Fibroblast of lung (primary cell): ENCODE measurements at places on chromosomes 1 and 21. TPM values are rescaled to one million over a fixed set of nuclear protein-coding genes. Genes with fewer than 3 reads are reported as not detected.

GRCh38 chr1:8019229-8019620, 6.9 kb downstream of the ERRFI1 start:
- DNase-seq, result peak; percentile 14

- DNase-seq, result no peak
Measured at GRCh38 chr1:223835754-223836153, 10.0 kb downstream of the TP53BP2 start.

- peak; percentile 60 for DNase-seq
Measured at GRCh38 chr1:27349784-27350662, 8.2 kb downstream of the SYTL1 start.

DNA sequence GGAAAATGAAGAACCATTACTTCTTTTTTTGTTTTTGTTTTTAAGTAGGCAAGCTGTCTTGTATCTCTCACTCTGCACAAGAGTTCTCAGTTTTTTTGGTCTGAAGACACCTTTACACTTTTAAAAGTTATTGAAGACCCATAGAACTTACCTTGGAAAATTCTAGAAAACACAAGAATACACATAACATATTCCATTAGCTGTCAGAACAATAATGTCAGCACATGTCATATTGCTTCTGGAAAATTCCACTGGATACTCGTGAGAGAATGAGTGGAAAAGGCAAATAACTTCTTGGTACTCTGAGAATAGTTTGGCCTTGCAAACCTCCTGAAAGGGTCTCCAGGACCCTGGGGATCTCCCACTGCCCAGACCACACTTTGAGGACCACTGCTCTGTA, 4.8 kb downstream of the FBXO28 start:
- DNase-seq, result no peak

GRCh38 chr1:162003061-162003829, 20.4 kb downstream of the OLFML2B start:
- peak; percentile 96 for DNase-seq

GRCh38 chr21:33898586-33898985, 17.0 kb downstream of the ATP5PO start:
- peak; percentile 80 for DNase-seq

DNA sequence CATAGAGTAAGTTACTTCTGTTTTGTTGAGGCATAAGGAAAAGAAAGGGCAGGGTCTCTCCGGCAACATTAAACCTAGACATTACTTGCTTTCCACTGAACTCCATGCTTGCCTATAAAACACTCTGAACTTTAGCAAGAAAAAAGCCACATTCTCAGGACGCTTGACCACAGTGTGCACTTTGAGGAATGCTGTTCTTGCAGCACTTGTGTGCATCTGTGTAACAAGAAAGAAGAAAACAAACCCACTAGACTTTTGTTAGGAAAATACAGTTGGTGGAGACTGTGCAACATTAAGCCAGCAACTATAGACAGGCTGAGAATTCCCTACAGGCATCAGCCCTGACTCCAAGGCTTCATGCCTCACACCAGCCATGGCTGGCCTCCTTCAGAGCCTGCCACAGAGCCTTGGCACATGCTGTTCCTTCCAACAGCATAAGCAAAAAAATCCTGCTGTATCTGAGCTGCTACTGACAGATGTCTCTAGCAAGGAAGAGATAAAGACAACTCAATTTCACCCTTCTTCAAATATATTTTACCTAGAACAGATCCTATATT, 5.8 kb downstream of the PDZK1 start:
- no peak for DNase-seq

DNA sequence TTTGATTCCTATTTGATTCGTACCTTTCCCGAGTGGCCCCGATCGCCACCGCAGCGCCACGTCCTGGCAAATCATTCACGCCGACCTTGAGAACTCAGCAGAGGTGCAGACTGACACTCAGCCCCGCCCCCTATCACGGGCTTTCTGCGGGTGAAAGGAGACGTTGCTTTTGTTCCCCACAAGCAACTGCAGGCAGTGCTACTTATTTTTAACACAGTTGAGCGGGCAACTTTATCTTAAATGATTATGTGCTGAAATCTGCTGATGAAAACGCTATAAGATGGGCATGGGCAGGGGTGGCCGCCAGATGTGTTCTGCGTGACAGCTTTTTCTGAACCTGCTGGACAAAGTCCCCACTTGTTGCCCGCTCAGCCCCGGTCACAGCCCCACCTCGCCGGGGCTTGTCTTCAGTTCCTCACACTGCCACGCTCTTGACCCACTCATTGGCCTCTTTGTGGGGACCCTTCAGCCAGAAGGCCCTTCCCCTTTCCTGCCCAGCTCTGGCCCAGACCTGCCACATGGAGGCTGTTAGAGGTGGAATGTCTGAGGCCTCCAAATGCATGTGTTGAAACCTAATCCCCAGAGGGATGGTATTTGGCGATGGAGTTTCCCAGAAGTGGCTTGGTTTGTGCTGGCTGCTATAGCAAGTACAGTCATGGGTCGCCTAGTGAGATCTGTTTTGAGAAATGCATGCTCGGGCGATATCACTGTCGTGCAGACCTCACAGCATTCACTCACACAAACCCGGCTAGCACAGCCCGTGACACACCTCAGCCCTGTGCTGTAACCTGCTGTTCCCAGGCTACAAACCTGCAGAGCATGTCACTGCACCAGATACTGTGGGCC, 15.7 kb upstream of the PDXK start:
- peak; percentile 74 for DNase-seq

- DNase-seq, result peak; percentile 32
Measured at GRCh38 chr1:154863315-154864174, 6.5 kb downstream of the KCNN3 start.

DNA sequence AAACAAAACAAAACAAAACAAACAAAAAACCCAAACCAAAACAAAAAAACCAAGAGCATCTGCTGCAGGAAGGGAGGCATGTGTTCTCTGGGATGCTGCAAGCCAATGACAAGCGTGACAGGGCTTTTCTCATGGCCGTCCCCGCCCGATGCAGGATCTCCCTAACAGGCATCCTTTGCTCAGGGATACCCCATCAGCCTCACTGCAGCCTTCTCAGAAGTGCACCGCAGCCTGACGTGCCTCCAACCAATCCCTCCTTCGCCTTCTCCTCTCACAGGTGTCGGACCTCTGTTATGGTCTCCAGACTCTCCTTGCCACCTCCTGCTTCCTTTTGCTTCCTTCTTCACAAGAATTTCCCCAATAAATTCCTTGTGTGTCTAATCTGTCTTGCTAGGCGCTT, 147.2 kb downstream of the PCP4 start:
- no peak for DNase-seq

GRCh38 chr1:23198373-23198772, 18.9 kb downstream of the HTR1D start:
- peak; percentile 95 for DNase-seq

GRCh38 chr21:37430184-37430821, 63.7 kb downstream of the DYRK1A start:
- DNase-seq, result no peak

DNA sequence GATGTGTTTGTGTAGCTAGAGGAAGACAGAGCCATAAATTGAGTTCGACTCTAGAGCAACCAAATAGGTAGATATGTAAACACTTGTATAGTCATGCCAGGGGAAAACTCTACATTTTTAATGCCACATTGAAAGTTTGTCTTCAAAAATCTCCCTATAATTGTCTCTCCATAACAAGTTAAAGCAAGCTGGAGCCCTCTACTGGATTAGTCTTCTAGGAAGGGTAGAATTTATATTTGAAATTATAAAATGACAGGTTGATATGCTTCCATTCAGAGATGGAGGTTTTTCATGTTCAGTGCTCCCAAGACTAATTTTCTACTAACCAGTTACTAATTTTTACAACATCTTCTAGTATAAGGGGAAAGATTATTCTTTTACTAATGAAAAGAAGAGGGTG, 13.1 kb upstream of the COL24A1 start:
- DNase-seq, result no peak

DNA sequence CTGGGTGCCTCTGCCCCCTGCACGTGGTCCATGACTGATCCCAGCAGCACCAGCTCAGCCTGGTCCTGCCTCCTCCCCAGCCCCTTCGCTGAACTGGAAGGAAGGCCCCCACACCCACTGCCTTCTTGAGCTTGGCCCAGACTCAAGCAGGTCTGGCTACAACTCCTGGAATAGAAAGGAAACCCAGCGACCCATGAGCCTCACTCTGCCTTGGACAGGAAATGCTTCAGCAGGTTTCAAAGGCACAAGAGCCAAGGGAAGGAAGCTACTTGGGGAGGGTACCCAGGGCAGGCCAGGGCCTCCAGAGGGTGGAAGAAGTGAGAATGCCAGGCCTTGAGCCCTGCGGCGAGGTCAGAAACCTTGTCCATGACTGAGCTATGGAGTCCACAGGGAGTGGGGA, 35.9 kb upstream of the RD3 start:
- no peak for DNase-seq

DNA sequence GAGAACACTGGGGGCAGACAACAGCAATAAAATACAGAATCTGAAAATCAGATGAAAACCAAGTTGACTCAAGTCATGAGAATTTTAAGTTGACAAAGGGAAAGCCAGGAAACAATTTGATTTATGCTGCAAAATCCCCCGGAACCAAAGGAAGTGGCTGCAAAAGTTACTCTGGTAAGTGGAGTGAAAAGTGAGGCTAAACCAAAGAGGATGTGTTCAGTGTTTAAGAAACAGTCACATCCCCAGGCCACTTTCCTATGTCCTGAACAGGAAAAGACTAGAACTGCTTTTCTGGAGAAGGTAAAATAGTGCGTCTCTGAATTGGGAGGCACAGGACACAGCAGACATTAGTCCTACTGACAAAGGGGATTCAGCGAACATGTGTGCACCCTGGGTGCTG, 5.9 kb downstream of the TARBP1 start:
- no peak for DNase-seq

DNA sequence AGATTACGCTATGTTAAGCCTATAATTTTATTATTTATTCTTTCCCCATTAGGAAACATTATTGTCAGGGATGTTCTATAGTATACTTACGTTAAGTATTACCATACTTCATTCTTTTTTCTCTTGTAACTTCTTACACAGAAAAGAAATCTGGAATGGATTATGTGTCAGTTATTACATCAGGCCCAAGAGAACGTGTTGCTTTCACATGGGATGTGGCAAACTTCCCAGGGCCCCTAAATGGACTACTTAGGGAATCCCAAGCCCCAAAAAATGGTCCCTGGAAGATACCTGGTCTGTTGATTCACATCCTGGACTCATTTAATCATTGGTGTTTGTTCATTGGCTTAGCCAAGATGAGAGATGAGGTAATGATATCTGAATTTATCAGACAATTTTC, 249.8 kb downstream of the NRIP1 start:
- no peak for DNase-seq

DNA sequence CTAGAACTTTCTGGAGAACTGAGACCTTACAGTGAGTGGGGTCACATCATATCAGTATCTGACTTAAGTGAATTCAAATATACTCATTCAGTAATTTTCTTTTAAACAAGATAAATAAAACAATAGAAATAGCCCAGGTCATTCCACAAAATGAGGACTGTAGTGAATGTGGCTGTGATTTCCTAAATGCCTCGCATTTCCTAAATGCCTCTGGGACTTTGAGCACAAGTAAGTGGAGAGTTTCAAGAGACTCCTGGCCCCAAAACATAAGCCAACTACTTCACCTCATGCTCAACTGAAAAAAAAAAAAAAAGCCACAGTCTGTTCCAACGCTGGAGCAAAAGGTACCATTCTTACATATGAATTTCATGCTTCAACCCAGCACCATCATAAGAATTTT, 81.5 kb downstream of the ZNF281 start:
- DNase-seq, result peak; percentile 64

- no peak for DNase-seq
Measured at GRCh38 chr1:24868016-24868875, 61.8 kb downstream of the RUNX3 start.

DNA sequence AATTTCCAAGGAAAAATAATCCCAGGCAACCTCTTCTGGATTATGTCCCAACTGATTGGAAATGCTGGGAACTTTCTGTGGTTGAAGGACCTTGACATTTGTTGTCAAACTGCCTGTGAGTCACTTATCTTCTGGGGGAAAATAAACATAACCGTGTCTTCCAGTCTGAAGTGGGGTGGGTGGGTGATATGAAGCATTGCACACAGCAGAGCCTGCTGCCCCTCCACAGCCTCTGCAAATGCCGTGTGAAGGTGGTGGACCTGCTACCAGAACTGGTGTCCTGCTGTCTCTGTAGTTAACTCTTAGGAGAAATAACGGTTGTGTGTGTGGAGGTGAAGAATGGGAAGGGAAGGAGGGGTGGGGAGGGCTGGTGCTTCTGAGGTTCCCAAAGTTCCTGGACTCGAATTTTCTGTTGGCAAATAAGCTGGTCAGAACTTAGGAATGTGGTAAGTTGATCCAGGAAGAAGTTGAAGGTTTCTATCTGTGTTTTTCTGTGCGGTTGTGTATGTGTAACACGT, 23.2 kb downstream of the GALNT2 start:
- peak; percentile 83 for DNase-seq

DNA sequence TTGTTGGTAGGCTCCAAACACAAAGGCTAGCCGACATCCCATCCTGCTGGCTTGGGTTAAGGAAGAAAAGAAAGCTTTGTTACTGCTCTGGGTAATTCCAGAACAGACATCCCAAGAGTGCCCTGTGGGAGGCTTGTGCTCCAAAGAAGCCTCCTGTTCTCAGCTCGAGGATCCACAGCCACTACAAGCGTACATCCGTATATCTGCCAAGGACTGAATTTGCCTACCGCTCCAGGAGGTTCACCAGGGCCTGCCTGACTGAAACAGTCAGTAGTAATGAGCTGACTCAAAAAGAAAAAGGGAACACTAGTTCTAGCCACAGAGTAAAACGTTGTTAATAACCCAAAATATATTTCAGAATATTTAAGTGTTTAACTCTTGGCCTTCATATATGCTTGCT, 24.8 kb upstream of the MUTYH start:
- DNase-seq, result no peak

DNA sequence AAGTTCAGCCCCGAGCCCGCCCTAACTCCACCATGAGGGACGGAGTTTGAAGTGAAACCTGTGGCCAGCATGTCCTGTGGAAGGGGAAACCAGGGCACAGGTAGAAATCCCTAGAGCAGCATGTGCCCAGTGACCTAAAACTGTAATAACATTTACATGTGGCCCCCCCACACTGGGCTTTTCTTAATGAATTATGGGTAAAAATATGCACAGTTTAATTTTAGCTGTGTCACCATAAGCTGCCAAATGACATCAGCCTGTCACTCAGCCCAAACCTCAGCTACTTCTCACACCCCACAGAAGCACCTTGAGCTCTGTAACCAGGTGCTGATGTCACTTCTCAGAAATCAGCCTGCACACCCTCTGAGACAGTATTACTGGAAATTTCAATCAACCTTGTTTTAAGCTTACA, 50.0 kb upstream of the SLC19A1 start:
- DNase-seq, result no peak

- peak; percentile 60 for DNase-seq
Measured at GRCh38 chr1:199449681-199450080, 577.8 kb upstream of the NR5A2 start.

The GNL2 gene
- total RNA-seq, result 56.0 and 73.3 TPM in 2 replicates

The RPTN gene
- not detected in 2 replicates for total RNA-seq

The C8A gene
- total RNA-seq, result not detected in 2 replicates

The NBPF10 gene
- total RNA-seq, result 5.1 and 5.4 TPM in 2 replicates

The GPR52 gene
- total RNA-seq, result 0.26 and 0.66 TPM in 2 replicates

The HES2 gene
- 0.26 and 0.50 TPM in 2 replicates for total RNA-seq

The PKP1 gene
- under 0.01 TPM in 2 replicates for total RNA-seq

The OR2AK2 gene
- total RNA-seq, result not detected in 2 replicates

The CD84 gene
- total RNA-seq, result under 0.01 TPM in 1 of 2 replicates, not detected in the other
